ENCODE measurements at places on chromosomes 5 and 9. TPM values are rescaled to one million over a fixed set of nuclear protein-coding genes. Genes with fewer than 3 reads are reported as not detected.

Gene SLC4A9
- 2.5 TPM for total RNA-seq

Gene PCDHGB5
- 3.9 TPM for total RNA-seq

Gene TLR4
- 0.78 TPM for total RNA-seq

Gene LOX
- total RNA-seq: 17.4 TPM

Gene ZNF782
- total RNA-seq: 10.8 TPM

Gene HAPLN1
- 1.4 TPM for total RNA-seq

Gene ZNF608
- 34.3 TPM for total RNA-seq

Gene PDZD2
- 21.5 TPM for total RNA-seq

Gene RBM27
- 21.9 TPM for total RNA-seq

Gene UBE2QL1
- total RNA-seq: 4.4 TPM

- H3K36me3 ChIP-seq: peaks cover 6% of the 10 kb centered on the region
- H3K27ac ChIP-seq: no peak overlapping the region
- no peak for DNase-seq
- no peaks in the 10 kb centered on the region for H3K27me3 ChIP-seq
Observed at GRCh38 chr5:177504086-177505056, 5.3 kb downstream of the DOK3 start.

- no peak for DNase-seq
- H3K4me1 ChIP-seq: no peaks in the 10 kb centered on the region
- H3K4me3 ChIP-seq: no peak overlapping the region
- H3K27me3 ChIP-seq: peaks cover 21% of the 10 kb centered on the region
- no peak overlapping the region for H3K27ac ChIP-seq
Observed at GRCh38 chr5:64603676-64604075, 86.6 kb upstream of the SHISAL2B start.

- H3K4me1 ChIP-seq: no peaks in the 10 kb centered on the region
- DNase-seq: peak; percentile 71
- H3K27me3 ChIP-seq: no peaks in the 10 kb centered on the region
- H3K27ac ChIP-seq: peak overlapping the region; percentile 73
- H3K4me3 ChIP-seq: no peak overlapping the region
- peaks cover 46% of the 10 kb centered on the region for H3K36me3 ChIP-seq
Observed at GRCh38 chr5:55344392-55344992, 36.7 kb downstream of the MTREX start.

- H3K27ac ChIP-seq: no peak overlapping the region
- peaks cover 19% of the 10 kb centered on the region for H3K27me3 ChIP-seq
- H3K4me1 ChIP-seq: no peaks in the 10 kb centered on the region
Observed at GRCh38 chr5:38414348-38414747, 142.1 kb downstream of the LIFR start.

DNA sequence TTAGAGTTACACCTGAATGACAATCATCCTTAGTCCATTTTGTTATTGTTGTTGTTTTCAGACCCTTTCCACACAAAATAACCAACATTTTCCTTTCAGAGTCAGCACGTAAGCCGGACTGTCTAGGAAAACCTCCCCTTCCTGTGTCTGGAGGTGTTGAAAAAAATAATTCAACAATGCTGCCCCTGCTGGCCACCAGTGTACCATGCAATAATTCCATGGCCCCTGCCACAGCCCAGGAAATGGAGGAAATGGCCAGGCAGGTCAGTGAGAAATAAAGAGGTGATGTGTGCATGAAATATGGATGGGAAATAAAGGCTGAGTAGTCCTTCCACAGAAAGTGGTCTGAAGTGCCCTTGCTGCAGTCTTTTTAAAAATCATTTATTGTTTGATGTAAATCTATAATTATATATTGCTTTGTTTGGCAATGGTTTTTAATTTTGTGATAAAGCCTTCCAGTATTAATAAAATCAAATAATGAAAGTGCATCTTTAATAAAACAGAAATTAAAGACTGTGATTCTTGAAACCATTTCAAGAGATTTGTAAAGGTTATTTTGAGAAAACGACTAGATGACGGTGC lies 152.8 kb upstream of the PAPPA start:
- no peaks in the 10 kb centered on the region for H3K27me3 ChIP-seq
- H3K36me3 ChIP-seq: no peaks in the 10 kb centered on the region
- no peak overlapping the region for H3K27ac ChIP-seq

GRCh38 chr9:91172329-91172728 lies 189.4 kb downstream of the AUH start:
- DNase-seq: no peak
- H3K4me3 ChIP-seq: no peak overlapping the region
- peaks cover 8% of the 10 kb centered on the region for H3K36me3 ChIP-seq

- no peak for DNase-seq
- H3K36me3 ChIP-seq: no peaks in the 10 kb centered on the region
- H3K27ac ChIP-seq: no peak overlapping the region
- peaks cover 12% of the 10 kb centered on the region for H3K27me3 ChIP-seq
- no peak overlapping the region for H3K4me3 ChIP-seq
- peaks cover 1% of the 10 kb centered on the region for H3K4me1 ChIP-seq
Observed at GRCh38 chr9:108775901-108776306, 79.9 kb downstream of the ACTL7B start.

DNA sequence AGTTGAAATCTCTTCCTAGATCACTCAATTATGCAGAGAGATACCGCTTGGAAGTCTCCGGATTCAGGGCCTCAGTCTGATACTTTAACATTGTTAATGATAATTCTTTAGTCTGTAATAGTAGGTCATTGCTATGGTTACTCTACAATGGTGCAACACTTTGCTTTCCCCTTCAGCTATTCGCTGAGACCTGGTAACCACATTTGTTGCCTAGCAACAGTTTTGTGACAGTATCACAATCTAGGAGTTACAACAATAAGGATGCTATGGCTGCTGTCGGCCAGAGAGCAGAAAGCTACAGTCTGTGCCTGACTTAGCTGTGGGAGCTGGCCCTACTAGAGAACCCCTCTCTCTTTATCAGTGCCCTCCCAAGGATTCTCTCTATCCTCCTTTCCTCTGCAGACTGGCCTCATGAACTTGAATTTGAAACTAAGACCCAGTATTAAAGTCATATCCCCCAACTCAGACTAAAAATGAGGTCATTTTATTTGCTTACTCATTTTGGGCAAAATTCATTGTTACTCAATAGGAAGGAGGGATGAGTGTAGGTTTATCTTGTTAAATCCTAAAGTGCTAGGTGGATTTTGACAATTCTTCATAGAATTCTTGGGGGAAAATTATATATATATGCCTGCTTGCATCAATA lies 39.3 kb downstream of the NR2F1 start:
- H3K36me3 ChIP-seq: no peaks in the 10 kb centered on the region
- peaks cover 69% of the 10 kb centered on the region for H3K27me3 ChIP-seq
- H3K4me1 ChIP-seq: peaks cover 6% of the 10 kb centered on the region
- no peak for DNase-seq

- DNase-seq: no peak
- H3K27ac ChIP-seq: peak overlapping the region; percentile 76
- no peaks in the 10 kb centered on the region for H3K27me3 ChIP-seq
- peak overlapping the region; percentile 38 for H3K4me3 ChIP-seq
- H3K36me3 ChIP-seq: no peaks in the 10 kb centered on the region
Observed at GRCh38 chr9:136947955-136948510, 3.0 kb downstream of the C8G start.

DNA sequence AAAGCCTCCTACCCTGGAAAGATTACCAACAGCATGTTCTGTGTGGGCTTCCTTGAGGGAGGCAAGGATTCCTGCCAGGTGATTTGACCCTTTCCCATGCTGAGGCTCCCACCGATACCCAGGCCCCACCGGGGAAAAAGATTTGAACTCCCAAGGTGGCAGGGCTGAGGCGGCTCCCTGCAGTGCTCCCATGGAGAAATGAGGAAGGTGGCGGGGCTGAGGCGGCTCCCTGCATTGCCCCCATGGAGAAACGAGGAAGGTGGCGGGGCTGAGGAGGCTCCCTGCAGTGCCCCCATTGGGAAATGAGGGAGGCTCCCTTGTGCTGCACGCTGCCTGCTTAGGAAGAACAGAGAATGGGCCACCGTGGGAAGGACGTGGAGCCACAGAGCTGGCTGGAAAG lies 3.2 kb downstream of the PRSS3 start:
- H3K4me3 ChIP-seq: no peak overlapping the region
- peaks cover 49% of the 10 kb centered on the region for H3K27me3 ChIP-seq
- no peaks in the 10 kb centered on the region for H3K4me1 ChIP-seq
- H3K27ac ChIP-seq: no peak overlapping the region
- peaks cover 2% of the 10 kb centered on the region for H3K36me3 ChIP-seq

DNA sequence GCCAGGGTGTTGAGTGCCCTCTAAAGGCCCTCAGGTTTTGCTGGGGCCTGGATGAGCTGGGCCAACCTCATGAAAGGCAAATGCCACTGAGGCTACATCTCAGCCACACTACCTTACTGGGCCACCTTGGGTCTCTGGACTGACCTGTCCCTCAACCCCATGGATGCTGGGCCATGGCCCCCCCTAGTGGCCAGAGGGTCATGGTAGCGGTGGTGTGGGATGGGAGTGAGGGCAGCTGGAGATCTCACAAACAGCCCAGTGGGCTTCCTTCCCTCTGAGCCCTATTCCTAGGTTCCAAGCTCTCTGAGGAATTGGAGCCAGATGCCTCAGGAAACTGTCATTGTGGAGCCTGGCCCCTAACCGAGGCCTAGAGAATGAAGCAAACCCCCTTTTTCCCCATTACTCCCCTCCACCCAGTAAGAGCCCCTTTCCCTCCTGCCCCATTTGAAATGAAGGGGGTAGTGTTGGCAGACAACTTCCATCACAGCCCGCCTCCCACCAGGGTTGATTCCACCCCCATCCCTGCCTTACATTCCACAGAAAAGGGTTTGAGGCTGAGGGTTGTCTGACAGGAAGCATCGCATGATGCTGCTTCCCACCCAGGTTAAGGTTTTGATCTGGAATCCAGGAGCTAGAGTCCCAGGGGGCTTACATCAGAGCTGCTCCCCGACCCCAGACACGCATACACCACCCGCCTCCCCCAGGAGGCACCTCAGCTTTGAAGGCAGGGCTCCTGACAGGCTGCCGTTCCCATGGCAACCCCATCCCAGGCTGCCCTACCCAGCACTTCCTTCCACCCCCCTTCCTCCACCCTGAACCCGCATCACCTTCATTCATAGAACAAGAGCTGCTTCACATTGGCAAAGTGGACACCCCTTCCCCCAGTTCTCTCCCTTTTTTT lies 63.9 kb downstream of the PCDH1 start:
- H3K4me1 ChIP-seq: peaks cover 9% of the 10 kb centered on the region
- no peak overlapping the region for H3K27ac ChIP-seq
- DNase-seq: no peak
- H3K36me3 ChIP-seq: no peaks in the 10 kb centered on the region

- DNase-seq: no peak
- peaks cover 6% of the 10 kb centered on the region for H3K4me1 ChIP-seq
Observed at GRCh38 chr5:111379391-111379816, 132.9 kb downstream of the STARD4 start.

- no peak for DNase-seq
- no peaks in the 10 kb centered on the region for H3K36me3 ChIP-seq
- H3K4me3 ChIP-seq: peak overlapping the region; percentile 68
- H3K27me3 ChIP-seq: peaks cover 86% of the 10 kb centered on the region
- no peak overlapping the region for H3K27ac ChIP-seq
Observed at GRCh38 chr5:55175781-55176175, 2.8 kb upstream of the CDC20B start.

DNA sequence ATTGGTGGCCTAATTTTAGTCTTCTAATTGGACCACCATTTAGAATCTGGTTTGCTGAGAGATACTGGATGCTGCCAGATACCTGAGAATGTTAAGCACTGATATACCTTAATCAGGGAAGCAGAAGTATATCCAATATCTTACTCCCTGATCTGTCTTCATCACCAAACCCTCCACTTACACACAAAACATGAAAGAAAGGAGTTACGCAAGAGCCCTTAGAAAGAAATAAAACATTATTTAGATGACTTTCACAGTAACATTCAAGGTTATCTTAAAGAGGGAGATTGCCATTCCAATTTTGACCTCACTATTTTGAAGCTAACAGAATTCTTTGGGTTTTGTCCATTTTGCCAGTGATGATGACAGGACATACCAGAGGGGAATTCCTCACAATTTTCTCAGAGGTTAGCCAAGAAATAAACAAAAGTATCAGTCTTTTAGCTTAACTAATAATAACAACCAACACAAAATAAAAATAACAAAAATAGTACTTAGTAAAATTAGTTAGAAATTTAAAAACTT lies 496.1 kb downstream of the NFIB start:
- no peak overlapping the region for H3K4me3 ChIP-seq
- no peaks in the 10 kb centered on the region for H3K27me3 ChIP-seq
- H3K27ac ChIP-seq: no peak overlapping the region
- H3K4me1 ChIP-seq: peaks cover 2% of the 10 kb centered on the region
- peaks cover 12% of the 10 kb centered on the region for H3K36me3 ChIP-seq
- no peak for DNase-seq

- peaks cover 4% of the 10 kb centered on the region for H3K4me1 ChIP-seq
- DNase-seq: no peak
- no peak overlapping the region for H3K4me3 ChIP-seq
- no peaks in the 10 kb centered on the region for H3K27me3 ChIP-seq
Observed at GRCh38 chr5:11514705-11515432, 389.4 kb downstream of the CTNND2 start.

DNA sequence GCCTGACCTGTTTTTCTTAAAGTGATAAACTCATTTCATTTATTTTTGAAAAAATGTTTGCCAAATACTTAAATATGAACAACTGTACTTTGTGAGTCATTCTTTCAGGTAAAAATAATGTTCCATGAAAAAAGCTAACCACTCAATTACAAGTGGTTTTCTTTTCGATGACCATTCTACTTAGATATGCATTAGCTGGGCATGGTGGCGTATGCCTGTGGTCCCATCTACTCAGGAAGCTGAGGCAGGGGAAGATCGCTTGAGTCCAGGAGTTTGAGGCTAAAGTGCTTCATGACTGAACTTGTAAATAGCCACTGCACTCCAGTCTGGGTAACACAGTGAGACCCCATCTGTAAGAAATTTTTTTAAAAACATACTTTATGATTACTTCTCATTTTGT lies 4.0 kb upstream of the WDR70 start:
- H3K4me3 ChIP-seq: no peak overlapping the region
- no peaks in the 10 kb centered on the region for H3K36me3 ChIP-seq
- DNase-seq: no peak
- peaks cover 14% of the 10 kb centered on the region for H3K4me1 ChIP-seq
- H3K27me3 ChIP-seq: peaks cover 6% of the 10 kb centered on the region
- no peak overlapping the region for H3K27ac ChIP-seq

DNA sequence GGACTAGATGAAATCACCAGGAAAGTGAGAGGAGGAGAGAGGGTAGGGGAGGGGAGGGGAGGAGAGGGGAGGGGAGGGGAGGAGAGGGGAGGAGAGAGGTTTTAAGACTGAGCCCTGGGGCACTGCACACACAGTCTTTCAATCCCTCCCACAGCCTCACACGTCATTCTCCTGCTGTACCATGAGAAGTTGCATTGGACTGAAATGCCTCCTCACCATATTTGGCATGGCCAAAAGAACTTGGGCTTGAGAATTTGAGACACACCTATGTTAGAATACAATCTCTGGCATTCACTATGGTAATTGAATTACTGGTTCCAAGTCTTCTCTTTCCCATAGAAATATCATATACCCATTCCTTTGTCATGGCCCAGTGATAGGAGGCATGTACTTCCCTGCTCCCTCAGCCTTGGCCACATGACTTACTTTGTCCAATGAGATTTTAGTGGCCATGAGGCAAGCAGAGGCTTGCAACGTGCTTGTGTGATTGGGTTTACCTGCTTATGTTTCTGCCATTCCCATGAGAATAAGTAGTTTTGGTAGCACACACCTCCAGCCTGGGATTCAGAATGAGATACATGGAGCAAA lies 133.3 kb upstream of the SMARCA2 start:
- H3K4me1 ChIP-seq: no peaks in the 10 kb centered on the region
- no peak for DNase-seq
- H3K36me3 ChIP-seq: no peaks in the 10 kb centered on the region
- H3K27me3 ChIP-seq: no peaks in the 10 kb centered on the region

Measured in mesothelial cell of epicardium (in vitro differentiated cells).